ENCODE measurements at places on chromosomes 7 and 10.

DNA sequence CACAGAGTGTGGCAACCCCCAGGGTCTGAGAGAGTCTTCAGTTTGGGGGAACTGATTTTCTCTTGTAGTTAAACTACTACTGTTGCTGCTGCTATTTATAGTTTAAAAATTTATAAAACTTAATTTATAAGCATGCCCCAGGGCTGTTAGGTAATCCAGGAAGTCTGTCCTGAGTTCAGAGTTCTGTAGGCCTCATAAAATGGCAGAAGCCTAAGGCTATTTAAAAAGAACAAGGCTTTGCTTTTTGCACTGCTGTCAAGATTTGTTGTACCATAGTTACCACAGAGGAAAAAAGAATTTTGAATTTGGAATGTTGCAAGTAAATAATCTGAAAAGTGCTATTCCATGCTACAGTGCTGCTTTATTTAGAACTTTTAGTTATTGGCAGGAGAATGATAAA, 66.1 kb downstream of the AGK start:
- no peak for DNase-seq

- DNase-seq = peak; percentile 63
Measured at GRCh38 chr7:142807855-142808460, 37.2 kb downstream of the PRSS2 start.

DNA sequence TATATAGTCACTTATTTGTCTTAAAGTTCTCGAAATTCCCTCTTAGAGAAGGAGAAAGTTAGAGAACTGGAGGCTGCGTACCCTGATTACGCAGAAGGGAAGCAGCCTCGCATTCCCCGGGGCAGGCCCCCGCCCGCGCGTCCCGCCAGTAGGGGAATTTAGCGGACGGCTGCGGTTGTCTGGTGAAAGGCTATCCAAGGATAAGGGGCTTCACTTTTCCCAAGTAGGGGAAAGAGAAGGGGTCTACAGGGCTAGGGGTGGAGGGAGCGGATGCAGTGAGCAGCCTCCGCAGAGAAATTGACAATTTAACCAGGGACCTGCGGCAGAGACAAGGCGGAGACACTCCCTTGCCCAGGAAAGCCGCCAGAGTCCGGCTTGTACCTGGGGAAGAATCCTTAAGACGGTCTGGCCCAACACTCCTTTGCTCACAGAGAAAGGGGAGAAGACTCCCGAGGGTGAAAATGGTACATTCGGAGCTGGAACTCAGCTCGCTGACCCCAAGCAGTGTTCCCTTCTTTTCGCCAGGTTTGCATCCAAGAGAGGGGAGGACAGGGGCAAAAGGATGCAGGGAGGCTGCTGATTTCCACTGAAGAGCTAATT, 994 bp upstream of the MAGI2 start:
- no peak for DNase-seq

DNA sequence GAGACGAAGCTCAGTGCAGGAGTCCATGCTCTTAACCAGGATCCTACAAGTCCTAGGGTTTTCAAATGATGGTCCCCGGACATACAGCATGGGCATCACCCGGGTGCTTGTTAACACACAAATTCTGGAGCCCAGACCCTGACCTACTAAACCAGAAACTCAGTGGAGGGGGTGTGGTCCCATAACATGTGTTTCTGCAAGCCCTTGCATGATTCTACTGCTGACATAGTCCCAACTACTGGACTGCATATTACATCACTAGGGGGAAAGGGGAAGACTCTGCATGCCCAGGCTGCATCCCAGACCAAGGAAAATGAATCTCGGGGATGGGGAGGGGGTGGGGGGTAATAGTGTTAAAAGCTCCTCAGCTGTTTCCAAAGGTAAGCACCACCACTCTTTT, 40.3 kb downstream of the GRB10 start:
- no peak for DNase-seq

DNA sequence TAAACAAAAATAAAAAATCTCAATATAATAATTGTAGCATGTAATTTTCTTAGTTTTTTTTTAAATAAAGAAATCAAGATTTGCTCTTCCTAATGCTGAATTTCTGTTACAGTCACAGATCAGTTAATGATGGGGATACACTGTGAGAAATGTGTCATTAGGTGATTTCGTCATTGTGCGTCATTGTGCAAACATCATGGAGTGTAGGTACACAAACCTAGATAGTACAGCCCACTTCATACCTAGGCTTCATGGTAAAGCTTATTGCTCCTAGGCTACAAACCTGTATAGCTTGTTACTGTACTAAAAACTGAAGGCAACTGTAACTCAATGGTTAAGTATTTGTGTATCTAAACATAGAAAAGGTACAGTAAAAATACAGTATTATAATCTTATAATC, 74.4 kb upstream of the LSM8 start:
- no peak for DNase-seq

DNA sequence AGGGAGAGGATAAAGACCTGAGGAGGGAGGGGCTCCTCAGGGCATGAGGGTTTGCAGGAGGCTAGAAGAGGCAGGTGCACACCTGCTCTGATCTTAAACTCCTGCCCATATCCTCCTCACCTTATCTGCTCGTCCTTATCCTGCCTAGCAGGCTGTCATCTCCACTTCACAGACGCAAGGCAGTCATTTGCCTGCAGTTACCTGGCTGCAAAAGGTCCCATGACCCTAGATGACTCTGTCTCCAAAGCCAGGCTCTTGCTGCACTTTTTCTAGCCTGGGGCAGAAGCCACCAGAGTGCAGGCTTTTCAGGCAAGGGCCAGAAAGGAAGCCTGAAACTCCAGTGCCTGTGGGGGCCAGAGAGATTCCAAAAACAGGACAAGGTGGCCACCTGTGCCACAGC, 1.7 kb upstream of the ZNF853 start:
- DNase-seq = no peak

DNA sequence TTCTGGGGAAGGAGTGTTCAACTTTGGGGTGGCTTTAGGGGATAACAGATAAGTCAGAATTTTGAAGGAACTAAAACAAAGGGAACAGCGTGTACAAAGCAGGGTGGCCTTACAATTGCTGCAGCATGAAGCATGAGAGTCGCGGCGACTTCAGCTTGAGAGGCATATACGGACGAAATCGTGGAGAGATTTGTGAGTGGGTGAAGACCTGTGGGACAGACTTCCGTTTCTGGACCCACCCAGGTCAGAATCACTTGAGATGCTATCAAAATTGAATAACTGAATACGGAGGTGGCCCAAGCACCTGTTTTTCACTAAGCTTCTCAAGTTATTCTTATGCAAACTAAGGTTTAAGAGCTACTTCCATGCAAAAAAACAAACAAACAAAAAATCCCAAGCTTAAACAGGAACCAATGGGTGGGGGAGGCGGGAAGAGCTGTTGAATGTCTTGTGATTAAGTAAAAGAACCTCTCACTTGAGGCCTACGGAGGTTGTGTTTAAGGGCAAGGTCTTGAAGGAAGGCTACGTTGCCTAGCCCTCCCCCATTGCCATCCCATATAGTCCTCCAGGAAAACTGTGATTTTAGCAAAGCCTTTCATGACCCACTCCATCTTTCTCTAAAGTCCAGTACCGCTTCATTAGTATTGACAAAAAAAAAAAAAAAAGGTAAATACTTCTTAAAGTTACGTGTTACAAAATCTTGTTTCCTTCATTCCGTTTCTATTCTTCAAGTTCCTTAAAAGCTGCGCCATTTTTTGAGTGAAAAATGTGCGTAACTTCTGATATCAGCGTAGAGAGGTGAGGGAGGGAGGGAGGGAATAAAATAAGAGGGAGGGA, 1.3 kb upstream of the TRIM24 start:
- DNase-seq = no peak

DNA sequence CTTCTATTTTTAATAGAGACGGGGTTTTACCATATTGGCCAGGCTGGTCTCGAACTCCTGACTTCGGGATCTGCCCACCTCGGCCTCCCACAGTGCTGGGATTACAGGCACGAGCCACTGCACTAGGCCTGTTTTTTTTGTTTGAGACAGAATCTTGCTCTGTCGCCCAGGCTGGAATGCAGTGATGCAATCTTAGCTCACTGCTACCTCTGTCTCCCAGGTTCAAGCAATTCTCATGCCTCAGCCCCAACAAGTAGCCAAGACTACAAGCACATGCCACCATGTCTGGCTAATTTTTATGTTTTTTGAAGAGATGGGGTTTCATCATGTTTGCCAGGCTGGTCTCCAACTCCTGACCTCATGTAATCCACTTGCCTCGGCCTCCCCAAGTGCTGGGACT, 73.7 kb downstream of the TYW1B start:
- DNase-seq = no peak

- DNase-seq = no peak
Measured at GRCh38 chr10:123743441-123744223, 77.5 kb downstream of the GPR26 start.

- DNase-seq = no peak
Measured at GRCh38 chr10:100524638-100525037, 5.0 kb upstream of the SEC31B start.

- peak; percentile 12 for DNase-seq
Measured at GRCh38 chr10:111076682-111077478, at the start of gene ADRA2A. TSS of gene ADRA2A (plus strand) at chr10:111077029. CDS start at chr10:111077997, 968 bp downstream.

DNA sequence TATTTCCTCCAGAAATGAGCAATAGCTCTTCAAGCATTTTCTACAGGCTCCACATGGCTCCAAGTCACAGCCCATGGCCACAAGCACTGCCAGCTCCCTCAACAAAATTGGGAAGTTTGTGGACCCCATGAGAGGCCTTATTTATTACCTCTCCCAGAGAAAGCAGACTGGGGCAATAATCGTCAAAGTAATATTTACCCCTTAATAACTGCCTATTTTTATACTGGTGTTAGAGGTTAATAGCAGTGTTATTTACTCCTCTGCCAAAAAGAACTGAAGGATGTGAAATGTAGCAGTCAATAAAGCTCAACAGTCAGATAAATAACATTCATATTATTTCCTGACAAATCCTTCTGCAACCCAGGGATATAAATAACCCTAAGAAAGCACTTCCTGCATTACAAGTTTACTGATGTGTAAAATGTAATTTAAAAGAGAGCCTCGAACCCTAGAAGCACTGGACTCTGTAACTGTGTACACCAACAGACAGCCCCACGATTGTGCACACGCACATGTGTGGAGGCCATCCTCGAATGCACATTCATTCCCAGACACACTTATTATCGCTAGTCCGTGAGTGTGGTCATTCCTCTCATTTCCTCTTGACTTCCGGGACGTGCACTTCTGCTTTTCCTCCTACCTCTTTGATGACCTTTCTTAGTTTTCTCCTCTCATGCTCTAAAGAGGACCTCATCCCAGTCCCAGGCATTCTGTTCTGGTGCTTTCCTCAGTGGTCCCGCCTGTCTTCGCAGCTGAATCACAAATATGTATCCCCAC, 157.4 kb downstream of the EVX1 start:
- no peak for DNase-seq

DNA sequence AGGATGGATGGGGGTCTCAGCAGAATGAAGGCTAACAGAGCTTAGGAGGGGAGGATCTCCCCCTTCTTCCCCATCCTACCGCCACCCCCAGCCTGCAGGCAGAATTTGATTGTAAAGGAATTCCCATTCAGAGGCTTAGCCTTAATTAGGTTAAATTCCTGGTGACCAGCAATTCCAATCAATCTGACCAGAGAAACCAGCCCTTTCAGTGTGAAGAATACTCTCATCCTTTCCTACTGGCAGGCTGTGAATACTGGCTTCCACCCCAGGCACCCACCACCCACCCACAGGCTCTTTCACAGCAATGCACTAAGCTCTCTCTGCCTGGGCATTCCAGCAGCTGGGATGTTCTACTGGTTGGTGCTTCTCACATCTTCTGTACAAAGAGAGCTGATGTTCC, 137.9 kb upstream of the LYZL1 start:
- no peak for DNase-seq

GRCh38 chr7:44995555-44996493, 4.2 kb upstream of the CCM2 start:
- DNase-seq = peak; percentile 51

DNA sequence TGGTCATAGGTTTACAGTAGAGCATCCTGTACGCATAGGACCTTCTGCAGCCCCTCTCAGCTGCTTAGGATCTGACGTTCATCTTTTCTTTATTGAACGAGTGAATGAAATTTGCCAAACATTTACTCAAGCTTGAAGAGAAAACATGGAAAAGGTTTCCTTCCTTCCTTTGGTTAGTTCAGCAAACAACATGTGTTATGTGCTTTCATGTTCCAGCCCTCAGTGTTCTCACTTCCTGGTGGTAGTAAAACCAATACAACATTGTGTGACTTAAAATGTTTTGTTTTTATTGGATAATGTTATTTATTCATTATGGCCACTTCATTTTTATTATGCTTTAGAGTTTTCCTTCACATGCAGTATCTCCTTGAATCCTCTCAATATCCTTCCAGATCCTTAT, 1.4 kb upstream of the CDCA7L start:
- no peak for DNase-seq

GRCh38 chr10:62166331-62167131, 102.1 kb downstream of the RTKN2 start:
- no peak for DNase-seq

- no peak for DNase-seq
Measured at GRCh38 chr7:36607721-36608095, 116.6 kb downstream of the AOAH start.

- DNase-seq = no peak
Measured at GRCh38 chr7:106170651-106171050, 58.5 kb upstream of the SYPL1 start.

- DNase-seq = no peak
Measured at GRCh38 chr7:92769844-92770243, 66.5 kb downstream of the CDK6 start.

GRCh38 chr7:136617176-136617575, 251.3 kb upstream of the CHRM2 start:
- no peak for DNase-seq

DNA sequence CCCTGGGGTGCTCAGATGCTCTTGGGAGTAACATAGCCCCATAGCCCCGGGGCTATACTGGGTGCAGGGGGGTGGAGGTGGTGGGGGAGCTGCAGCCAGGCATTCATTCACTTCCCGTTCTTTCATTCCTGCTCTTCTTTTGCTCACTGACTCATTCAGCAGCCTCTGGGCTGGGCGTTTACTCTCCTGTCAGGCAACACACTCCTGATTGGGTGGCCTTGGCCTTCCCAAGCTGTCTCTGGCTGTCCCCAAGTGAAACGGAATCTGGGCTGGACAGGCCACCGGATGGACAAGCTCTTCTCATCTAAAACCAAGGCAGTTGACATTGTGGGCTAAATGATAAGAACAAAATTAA, 34.6 kb downstream of the CHST3 start:
- DNase-seq = no peak

DNA sequence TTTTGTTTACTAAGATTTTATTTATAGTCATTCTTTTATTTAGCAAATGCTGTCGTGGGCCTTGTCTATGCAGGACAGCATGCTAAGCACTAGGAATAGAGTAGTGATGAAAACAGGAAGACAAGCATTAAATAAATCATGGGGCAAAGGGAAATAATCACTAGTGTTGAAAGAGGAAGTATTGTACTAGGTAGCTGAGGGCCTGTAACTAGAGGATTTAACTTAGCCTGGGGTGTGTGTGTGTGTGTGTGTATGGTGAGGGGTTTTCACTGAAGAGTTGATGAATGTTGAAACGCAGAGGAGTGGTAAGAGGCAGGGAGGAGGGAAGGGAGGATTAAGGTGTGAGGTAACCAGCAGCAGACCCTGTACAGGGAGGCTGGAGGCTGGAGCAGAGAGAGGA, 446.4 kb downstream of the SDK1 start:
- no peak for DNase-seq
